ENCODE measurements at places on chromosomes 13 and 19.

DNA sequence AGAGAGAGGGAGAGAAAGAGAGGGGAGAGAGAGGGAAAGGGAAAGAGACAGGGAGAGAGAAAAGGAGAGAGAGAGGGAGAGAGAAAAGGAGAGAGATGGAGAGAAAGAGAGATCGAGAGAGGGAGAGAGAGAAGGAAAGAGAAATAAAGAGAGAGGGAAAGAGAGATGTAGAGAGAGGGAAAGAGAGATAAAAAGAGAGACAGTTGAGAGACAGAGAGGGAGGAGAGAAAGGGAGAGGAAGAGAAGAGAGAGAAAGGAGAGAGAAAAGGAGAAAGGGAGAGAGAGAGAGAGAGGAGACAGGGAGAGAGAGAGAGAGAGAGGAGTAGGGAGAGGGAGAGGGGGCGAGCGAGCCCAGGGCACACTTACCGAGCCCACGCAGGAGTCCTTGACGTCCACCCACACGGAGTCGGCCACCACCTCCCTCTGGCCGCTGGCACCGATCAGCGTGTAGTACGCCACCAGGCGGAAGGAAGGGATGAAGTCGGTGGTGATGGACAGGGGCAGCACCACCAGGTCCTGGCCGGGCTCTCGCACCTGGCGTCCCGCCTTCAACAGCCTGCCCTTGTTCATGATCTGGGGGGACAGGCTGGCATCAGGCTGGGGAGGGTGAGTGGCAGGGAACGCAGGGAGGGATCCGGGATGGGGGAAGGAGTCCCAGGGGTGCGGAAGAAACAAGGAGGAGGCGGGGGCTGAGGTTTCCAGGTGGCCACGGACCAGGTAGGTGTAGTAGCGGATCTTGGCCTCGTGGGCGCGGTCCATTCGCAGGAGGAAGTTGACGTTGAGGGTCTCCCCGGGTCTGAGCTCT is 10.0 kb downstream of the C3 start:
- DNase-seq, result peak; percentile 43

GRCh38 chr13:72489751-72490150 is 237.7 kb downstream of the MZT1 start:
- DNase-seq, result no peak

DNA sequence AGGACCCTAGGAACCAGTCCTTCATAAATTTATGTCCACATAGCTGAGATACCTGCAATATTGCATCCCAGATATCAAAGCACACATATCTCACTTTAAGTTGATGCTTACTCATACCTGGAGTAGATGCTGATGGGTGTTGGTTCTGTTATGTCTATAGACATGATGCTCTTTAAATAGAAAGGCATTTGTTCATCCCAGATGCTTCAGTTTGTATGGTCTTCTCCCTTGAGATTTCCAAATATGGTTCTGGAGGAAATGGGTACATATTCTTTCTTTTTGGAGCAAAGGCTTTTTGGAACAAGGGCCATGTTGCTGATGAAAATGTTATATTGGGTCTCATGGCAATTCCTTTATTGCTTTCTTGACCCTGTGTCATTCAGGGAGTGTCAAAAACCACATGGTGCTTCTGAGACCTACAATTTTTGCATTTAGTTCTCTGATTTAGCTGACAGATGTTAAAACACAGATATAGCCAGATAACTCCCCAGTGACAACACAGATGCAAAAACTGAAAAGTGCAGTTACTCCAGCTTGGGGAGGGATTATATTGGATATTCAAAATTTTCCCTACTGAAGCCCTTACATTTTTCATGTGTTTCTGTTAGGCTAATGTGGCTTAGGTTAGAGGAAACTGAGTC is 211.4 kb downstream of the KCNRG start:
- DNase-seq, result no peak

GRCh38 chr13:40329781-40330485 is 336.5 kb downstream of the FOXO1 start:
- no peak for DNase-seq

GRCh38 chr19:56403261-56403660 is 871 bp upstream of the ZNF583 start:
- DNase-seq, result peak; percentile 28

GRCh38 chr19:18294467-18294864 is 13.0 kb upstream of the JUND start:
- DNase-seq, result no peak

Data from inflammatory macrophage treated with lipopolysaccharide for 4 hours (primary cell).